ENCODE measurements at places on chromosomes 3 and 15. TPM values are rescaled to one million over a fixed set of nuclear protein-coding genes. Genes with fewer than 3 reads are reported as not detected.

DNA sequence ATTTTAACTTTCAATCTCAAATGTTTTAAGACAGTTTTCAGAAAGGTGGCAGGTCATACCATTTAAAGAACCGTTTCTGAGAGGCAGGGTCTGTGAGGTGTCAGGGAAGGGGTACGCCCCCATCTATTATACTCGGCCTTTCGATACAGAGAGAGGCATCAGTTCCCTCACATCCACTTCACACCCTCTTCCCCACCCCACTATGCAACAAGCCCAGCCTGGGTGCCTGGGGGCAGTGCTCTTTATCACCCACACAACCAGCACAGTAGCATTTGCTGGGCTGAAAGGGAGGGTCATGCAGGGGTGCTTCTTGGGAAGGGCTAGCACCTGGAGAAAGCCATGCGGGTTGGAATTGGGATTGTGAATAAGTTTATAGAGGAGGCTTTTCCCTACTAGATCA, 56.0 kb upstream of the KCNMB2 start:
- DNase-seq = no peak

DNA sequence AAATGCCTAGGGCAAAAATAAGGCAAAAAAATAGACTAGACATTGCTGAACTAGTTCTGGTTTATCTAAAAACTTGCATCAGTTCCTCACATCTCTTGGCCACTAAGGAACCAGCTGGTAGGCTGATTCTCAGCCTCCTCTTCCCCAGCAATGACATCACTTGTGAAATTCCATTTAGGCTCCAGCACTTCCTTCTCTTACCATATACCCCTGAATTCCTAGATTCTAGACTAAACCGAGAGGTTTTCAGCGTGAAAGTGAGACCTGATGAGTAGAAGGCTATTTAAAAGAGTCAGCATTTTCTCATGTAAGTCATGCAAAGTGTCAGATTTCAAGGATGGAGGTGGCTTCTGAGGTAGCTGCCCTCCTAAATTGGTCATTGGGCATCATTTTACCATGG, 247.1 kb upstream of the CDIN1 start:
- DNase-seq = peak; percentile 15

GRCh38 chr3:150396491-150396890, 11.6 kb upstream of the TSC22D2 start:
- no peak for DNase-seq

DNA sequence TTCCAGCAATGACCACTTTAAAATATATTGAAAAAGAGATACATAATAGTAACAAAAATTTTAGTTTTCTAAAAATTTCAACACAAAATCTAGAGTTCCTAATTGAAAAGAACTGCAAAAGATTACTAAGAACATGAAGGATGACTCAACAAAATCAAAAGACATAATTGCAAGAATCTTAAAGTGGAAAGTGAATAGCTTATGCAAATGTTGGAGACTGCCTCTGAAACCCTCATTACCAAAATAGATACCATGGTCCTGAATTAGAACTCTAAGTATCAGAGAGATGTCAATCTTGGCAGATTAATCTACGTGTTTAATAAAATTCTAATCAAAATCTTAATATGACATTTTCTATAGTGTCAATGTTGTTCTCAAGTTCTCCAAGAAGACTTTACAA, 60.7 kb upstream of the SGO1 start:
- no peak for DNase-seq

Gene TMEM207
- not detected for total RNA-seq

Gene SLC2A2
- total RNA-seq = not detected
